ENCODE measurements at places on chromosomes 1 and 21.

DNA sequence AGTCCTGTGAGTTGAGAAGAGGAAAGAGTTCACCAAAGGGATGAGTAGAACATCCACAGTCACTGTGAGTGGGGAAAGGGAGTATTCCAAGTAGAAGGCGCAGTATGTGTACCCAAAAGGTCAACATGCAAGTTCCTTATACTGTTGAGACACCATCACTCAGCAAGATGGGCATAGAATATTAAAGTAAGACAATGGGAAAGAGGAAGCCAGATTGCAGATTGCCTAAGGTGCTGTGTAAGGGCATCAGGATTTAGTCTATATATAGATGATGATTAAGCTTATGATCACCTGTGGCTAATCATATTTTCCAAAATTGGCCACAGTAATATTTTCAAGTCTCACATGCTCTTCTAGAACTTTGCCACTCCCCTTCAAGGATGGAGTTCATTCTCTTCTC is 120.1 kb upstream of the CAMK1G start:
- no peak for DNase-seq

DNA sequence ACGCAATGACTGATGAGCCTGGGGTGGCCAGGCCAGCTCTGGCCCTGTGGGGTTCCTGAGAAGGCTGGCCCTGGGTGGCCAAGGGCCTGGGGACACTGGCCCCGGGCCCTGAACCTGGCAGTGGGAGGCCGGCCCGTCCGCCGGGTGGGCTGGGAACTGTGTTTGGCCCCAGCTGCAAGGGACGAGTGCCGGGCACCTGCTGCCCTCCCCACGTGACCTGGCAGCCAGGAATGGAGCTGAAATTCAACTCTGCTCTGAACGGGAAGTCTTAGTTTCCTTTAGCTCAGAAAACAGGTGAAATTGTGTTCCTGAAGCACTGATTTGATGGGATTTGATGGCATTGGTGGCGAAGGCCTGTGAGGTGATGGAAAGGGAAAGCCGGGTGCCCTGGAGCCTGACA is 8.2 kb upstream of the TTLL10 start:
- DNase-seq, result no peak

DNA sequence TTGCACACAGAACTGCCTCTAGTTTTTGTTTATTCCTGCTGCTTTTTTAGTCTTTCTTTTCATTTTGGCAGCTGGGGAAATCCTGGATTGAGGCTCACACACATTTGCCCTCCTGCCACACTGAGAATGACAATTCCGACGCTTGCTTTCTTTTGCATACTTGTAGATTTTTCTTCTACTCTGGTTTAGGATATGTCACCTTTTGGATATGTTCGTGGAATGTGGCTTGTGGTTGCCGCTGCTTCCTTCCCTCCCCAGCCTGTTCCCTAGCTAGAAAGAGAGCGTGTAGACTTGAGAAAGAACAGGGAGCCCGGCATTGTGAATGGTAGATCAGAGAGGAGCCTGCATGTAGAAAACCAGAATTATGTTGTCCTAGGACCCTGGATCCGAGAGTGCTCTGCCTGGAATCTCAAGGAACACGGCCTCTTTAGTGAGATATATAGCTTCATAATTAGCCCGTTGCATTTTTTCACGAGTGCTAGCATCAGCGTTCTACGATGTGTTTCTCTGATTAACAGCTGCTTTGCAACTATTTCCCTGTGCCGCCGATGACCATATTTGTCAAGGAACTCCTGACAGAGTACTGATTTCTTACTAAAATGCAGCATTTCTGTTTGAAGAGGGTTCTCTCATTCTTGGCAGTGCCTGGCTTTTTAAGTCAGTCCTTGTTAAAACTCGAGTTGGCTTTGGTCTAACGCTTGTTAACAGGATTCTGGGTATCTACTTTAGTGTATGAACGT is 56.2 kb downstream of the PEX14 start:
- DNase-seq, result no peak

DNA sequence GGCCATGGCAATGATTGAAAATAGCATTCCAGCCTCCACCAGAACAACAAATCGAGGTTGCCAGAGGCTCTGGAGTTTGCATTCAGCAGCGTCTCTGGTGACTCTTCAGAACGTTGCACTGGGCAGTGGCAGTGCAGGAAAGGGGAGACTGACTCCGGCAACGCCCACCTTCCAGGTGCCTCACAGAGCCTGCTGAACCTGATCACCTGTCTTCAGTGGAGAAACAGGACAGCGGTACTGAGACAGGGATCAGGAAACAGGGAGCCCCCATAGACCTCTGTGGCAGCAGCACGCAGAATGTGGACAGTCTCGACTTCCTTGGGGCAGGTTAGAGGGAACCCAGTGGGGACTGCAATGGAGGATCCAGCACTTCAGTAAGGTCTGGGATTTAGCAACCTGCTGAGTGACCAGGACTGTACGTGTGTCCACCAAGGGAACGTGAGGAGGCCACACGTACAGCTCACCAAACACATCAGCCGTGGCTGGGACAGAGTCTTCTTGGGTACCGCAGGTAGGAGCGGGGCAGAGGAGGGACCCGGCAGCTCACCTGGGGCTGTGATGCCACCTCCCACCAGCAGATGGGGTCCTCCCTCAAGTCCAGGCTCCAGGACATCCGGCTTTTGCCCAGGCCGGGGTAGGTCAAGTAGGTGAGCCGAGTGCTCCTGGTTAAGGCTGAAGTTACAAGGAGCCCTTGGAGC is 128.6 kb downstream of the PRDM2 start:
- DNase-seq, result no peak

DNA sequence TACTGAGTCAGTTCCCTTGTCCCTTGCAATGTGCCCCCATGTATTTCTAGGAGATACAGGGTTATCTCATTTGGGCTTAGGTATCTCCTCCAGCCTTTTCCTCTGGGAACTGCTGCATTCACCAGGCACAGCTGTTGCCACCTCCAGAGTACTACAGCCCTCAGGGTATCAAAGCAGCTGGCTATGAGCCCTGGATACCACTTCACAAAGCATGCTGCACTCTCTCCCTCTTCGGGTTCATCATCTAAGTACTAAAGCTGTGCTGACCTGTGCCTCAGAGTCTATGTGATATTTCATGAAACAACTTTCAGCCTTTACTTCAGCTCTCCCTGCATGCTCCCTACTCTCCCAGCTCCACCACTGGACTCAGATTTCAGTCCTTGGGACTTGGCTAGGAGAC is 62.3 kb downstream of the CCDC185 start:
- DNase-seq, result no peak

GRCh38 chr1:226702957-226703831 is 35.9 kb downstream of the ITPKB start:
- peak; percentile 85 for DNase-seq

- no peak for DNase-seq
Measured at GRCh38 chr21:46507562-46507961, 48.9 kb downstream of the DIP2A start.

- DNase-seq, result no peak
Measured at GRCh38 chr1:198850196-198850595, 211.4 kb downstream of the PTPRC start.

DNA sequence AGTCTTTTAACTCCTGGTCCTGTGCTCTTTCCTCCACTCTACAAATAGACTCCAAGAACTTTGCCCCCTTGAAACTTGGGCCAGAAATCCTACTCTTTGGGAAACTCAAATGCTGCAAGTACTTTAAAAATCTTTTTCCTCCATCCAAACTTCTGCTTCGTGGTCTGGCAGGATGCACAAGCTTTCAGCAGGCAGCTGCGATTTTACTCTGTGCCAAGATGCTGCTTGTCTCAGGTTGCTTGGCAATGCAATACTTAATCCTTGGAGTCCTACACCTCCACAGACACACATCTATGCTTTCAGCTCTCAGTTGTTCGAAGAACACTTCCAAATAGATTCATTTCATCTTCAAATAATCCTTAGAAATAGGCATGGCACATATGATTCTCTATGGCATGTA is 435.3 kb upstream of the USP24 start:
- DNase-seq, result no peak

DNA sequence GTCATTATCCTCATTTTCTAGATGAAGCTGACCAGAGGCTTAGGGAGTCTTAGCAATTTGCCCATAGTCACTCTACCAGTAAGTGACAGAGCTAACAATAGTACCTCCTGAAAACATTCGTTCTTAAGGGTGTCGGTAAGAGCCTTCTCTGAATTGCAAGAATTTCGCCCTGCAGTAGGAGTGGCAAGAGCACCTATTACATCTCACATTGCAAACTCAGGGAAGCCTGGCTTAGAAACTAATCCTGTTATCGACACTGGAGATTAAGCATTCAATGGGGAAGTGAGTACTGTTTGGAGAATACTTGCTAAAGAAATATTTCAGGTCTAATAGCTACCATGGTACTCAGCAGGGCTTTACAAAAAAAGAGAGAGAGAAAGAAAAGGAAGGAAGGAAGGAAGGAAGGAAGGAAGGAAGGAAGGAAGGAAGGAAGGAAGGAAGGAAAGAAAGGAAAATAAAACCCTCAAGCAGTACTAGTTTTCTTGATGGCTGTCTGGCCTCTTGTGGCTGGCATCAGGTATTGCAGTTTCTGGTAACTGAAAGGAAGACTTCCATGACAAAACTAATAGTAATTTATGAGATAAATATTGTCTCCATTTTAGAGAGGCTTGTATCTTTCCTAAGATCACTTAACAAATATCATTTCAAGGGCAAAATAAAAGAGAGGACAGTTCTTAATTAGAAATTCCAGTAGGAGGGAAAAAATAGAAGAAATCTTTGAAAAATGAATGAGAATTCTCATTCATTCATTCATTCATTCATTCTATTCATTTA is 10.4 kb downstream of the C1orf226 start:
- no peak for DNase-seq

DNA sequence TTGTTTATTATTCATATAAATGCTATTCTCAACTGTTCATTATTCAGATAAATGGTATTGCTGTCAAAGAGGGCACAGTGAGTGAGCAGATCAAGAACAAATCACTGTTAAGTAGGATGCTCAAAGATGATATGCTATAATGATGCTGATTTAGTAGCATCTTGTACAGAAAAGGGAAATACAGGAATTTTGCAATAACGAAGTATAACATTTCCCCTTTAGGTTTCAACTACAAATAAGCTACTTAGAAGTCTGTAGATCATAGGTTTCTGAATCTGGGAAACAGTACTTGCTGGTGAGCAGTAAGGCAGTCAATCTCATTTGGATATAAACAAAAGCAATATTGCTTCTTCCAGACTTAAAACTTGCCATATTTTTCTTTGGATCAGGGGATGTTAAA is 27.3 kb upstream of the RCOR3 start:
- no peak for DNase-seq

GRCh38 chr1:245873883-245874671 is 633.0 kb downstream of the SMYD3 start:
- DNase-seq, result no peak

- DNase-seq, result no peak
Measured at GRCh38 chr1:2639607-2640521, 7.0 kb upstream of the MMEL1 start.

- DNase-seq, result no peak
Measured at GRCh38 chr1:74083128-74083527, 114.8 kb downstream of the LRRIQ3 start.

DNA sequence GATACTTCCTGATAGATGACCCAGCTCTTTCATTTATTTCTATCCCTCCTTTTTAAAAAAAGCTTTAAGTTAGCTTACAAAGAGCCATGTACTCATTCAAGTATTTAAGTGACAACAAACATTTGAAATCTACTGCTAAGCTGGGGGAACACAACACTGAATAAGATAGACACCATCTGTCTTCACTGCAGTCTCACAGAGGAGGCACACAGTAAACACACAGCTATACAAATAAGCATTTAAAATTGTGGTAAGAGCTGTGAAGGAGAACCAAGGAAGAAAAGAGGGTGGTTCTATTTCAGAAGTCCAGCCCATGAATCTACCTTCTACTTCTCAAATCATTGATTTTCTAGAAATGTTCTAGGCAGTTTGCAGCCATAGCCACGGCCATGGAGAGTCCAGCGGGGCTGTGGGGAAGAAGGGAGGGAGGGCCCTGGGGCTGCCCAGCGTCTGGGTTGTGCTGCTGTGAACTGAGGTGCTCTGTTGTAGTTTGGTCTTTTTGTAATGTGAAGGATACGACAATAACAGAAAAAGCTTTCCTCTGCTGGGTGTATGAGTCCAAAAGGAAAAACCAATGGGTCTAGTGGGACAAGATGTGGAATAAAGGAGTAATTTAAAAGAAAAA is 28.2 kb downstream of the PRDM2 start:
- no peak for DNase-seq

DNA sequence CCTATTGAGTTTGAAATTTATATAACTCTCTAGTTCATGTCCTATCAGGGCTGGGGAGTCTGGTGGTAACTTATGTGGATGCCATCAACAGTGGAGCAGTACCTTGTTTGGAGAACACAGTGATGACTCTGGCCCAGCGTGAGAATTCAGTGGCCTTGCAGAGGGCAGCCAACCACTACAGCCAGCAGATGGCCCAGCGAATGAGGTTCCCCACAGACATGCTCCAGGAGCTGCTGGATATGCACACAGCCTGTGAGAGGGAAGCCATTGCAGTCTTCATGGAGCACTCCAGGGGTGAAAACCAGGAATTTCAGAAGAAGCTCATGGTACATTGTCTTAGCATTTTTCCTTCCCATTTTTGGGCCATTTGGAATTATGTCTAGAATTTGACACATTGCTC is 32.0 kb upstream of the GBP6 start:
- no peak for DNase-seq

GRCh38 chr1:154208677-154209388 is 2.7 kb upstream of the CFAP141 start:
- no peak for DNase-seq

- peak; percentile 89 for DNase-seq
Measured at GRCh38 chr21:44817506-44817880, 369 bp downstream of the SUMO3 start.

GRCh38 chr1:17563494-17564281 is 24.2 kb downstream of the ARHGEF10L start:
- no peak for DNase-seq

DNA sequence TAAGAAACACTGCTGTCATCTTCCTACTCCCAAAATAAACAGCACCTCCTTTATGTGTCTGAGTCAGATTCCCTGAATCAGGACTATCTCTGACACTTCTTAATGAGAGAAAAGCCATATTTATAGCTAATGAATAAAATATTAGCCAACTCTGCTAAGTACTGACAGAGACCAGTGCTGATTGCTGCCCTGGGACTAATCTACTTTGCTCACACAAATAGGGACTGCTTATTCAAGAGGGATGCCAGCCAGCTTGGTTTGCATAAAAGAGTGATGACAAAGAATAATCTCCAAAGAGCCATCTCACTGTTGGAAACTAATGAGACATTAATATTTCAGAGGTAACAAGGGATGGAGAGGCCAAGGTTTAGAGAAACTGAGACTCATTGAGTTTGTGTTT is 36.4 kb downstream of the FYB2 start:
- no peak for DNase-seq

- DNase-seq, result no peak
Measured at GRCh38 chr1:209870151-209870831, 42.5 kb downstream of the UTP25 start.

DNA sequence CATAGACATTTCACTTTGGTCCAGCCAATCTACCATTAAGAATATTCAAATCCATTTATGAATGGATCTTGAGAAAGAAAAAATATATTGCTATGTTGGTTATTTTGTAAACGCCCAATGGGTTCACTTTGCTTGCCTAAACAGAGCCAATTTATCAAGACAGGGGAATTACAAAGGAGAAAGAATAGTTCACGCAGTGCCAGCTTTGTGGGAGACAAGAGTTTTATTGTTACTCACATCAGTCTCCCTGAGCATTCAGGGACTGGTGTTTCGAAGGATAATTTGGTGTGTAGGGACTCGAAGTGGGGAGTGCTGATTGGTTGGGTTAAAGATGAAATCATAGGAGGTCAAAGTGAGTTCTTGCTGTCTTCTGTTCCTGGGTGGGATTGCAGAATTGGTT is 135.3 kb downstream of the GABPA start:
- DNase-seq, result no peak

GRCh38 chr1:39631361-39632322 is 7.8 kb downstream of the HEYL start:
- DNase-seq, result no peak
